ENCODE measurements at places on chromosomes 6 and 20. TPM values are rescaled to one million over a fixed set of nuclear protein-coding genes. Genes with fewer than 3 reads are reported as not detected.

The GSTA2 gene
- total RNA-seq: not detected

The CLDN20 gene
- not detected for total RNA-seq

The NKX2-4 gene
- not detected for total RNA-seq

The C6orf163 gene
- 0.29 TPM for total RNA-seq

The TNFRSF6B gene
- not detected for total RNA-seq

The IL17A gene
- not detected for total RNA-seq

Measured in activated naive CD4-positive, alpha-beta T cell treated with anti-CD3 and anti-CD28 coated beads for 36 hours (primary cell).